ENCODE measurements at places on chromosomes 2 and 18.

DNA sequence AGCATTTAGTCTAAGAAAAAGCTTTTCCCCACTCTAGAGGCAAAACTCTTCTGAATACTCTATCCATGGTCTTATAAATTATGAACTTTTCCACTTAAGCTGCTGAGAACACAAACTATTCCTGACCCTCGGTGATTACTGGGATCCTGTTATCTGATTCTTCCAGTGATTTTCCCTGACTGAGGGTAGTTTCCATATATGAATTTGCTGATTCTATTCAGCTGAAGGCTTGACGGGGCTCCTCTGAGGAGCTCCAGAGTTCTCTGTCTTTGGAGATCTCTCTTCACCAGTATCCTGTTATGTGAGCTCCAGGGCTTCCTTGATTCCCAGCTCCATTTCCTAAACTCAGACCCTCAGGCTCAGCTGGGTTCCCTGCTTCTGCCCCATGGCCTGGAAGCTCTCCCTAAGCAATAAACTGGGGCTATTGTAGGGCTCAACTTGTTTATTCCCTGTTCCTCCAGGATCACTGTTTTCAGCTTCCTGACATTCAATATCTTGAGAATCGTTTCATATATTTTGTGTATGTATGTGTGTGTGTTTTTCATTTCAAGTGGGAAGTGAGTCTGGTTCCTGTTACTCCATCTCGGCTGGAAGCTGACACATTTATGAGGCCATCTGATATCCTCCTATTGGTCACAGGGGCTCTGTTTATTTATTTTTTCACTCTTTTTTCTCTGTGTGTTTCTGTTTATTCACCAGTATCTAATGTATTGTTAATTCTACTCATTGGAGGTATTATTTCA lies 78.2 kb downstream of the ARHGAP28 start:
- DNase-seq = no peak

DNA sequence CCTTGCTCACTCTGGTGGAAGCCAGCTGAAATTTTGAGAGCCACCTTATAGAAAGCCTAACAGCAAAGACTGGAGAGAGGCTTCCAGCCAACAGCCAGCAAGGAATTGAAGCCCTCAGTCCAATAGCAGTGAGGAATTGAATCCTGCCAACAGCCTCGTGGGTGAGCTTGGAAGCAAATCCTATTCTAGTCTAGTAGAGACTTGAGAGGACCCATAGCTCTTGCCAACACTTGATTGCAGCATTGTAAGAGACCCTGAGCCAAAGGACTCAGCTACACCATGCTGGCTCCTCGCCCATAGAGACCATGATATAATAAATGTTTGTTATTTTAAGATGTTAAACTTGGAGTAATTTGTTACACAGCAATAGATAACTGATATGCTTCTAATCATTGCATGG lies 403.0 kb upstream of the TNP1 start:
- no peak for DNase-seq

- DNase-seq = no peak
These were observed 4.0 kb upstream of the ZFP36L2 start for GRCh38 chr2:43230351-43230885.

DNA sequence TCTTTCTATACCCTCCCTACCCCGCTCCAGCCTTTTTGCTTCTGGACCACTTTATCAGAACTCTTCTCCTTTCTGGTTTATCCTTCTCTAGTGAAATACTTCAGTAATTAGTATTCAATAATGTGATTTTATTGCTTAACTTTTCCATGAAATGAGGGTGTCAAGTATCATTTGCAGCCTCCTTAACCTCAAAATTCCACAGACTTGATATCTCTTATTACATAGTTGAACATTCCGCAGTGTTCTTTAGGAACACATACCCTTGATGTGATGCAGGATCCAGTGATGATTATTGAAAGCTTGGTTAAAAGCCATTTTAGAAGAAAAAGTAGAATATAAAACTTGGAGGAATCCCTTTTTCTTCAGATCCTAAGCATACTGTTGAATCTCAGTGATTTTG lies 94.8 kb downstream of the GREB1L start:
- DNase-seq = no peak

GRCh38 chr2:23653326-23653725 lies 268.3 kb downstream of the KLHL29 start:
- no peak for DNase-seq

- no peak for DNase-seq
These were observed 36.0 kb downstream of the LBH start for GRCh38 chr2:30267161-30267975.

DNA sequence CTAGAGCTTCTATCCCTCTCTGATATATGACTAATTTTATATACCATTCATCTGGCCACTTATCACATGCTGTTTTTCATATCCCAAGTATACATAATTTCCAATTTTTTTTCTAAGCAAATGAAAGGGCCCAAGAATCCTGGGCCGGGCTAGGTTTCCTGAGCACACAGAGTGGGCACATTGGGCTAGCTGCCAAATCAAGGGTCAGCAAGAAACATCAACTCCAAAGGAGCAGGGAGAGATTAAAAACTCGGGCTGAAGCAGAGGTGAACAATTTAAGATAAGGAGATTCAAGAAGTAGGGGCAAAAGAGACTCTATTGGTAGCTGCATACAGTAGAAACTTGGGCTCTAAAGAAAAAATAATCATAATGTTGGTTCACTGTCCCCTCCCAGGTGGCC lies 39.0 kb downstream of the OLA1 start:
- DNase-seq = no peak

DNA sequence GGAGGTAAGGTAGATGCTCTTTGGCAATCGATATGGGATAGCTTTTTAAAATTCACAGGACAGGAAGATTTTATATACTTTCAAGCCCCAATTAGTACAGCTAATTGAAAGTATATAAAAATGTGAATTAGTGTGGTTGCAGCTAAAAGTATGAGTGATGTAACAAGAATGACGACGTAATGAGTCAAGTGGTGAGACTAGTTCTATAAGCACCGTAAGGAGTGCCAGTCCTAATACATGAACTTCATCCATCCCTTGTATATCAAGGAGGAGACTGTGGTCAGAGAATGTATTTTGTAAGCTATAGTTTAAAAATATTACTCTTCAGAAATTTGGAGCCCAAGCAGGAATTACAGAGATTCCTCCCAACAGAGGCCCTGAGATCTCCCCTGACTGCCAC lies 25.8 kb downstream of the DNAJC27 start:
- DNase-seq = no peak

GRCh38 chr18:13003466-13003896 lies 12.3 kb downstream of the CEP192 start:
- no peak for DNase-seq

DNA sequence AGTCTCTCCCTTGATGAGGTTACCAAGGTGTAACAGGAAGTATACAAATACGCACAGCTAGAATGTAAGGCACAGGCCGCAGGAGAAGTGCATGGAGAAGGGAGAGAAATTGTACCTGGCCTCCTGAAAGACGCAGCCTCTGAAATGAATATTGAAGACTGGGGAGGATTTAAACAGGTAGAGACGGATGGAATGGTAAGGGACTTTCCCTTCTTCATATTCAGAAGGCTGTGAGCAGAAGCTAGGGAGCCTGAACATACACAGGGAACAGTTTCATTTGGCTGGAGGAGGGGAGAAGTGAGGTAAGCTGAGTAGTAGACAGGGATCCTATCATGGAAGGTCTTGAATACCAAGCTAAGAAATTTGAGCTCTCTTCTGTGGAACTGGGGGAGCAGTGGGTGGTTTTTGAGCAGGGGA lies 112.7 kb downstream of the ANKRD44 start:
- DNase-seq = no peak

DNA sequence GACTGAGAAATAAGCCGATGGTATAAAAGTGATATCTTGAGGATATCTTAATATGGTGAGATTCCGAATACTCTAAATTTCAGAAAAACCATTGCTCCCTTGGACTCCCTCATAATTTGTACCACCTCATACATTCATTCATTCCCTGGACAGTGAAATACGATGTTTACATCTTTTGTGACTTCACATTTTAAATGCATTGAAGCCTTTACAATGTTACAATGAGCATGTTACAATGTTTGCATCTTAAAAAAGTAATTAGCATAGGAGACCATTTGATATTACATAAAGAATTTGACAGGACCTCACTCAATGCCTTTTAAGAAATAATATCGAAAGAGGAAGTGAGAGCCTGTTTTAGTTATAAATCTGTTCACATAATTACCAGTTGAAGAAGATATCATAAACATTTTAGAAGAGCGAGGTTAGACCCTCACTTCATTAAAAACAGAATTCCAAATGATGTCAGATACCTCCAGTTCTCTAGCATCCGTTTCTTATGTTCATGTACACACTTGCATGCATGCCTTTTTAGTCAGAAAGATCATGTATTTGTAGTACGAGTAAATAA lies 372.0 kb downstream of the ARHGAP15 start:
- DNase-seq = no peak

DNA sequence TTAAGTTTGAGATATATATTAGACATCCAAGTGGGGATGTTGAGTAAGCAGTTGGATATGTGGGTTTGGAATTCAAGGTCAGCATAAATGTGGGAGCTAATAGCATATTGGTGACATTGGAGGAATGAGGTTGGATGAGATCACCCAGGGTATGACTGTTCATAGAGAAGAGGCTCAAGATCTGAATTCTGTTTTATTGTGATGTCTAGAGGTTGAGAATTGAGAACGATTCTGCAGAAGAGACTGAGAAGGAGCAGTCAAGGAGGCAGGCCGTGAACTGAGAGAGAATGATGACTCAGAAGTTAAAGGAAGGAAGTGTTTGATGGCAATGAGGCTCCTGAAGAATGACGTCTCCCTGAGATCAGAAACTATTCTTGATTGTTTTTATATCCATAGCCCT lies 5.9 kb downstream of the SERPINB11 start:
- no peak for DNase-seq

GRCh38 chr2:172052000-172052983 lies 33.0 kb upstream of the DLX1 start:
- DNase-seq = no peak

- no peak for DNase-seq
These were observed 16.8 kb downstream of the ARID5A start for GRCh38 chr2:96553176-96553956.

- DNase-seq = no peak
These were observed 113.6 kb downstream of the PDCL3 start for GRCh38 chr2:100676346-100676745.

GRCh38 chr2:46982351-46983064 lies 66.9 kb upstream of the MCFD2 start:
- DNase-seq = no peak

GRCh38 chr2:187081461-187081860 lies 232.5 kb upstream of the ZSWIM2 start:
- DNase-seq = no peak

GRCh38 chr2:28343184-28343942 lies 49.3 kb upstream of the FOSL2 start:
- no peak for DNase-seq
